ENCODE measurements at places on chromosomes 7 and 10.

DNA sequence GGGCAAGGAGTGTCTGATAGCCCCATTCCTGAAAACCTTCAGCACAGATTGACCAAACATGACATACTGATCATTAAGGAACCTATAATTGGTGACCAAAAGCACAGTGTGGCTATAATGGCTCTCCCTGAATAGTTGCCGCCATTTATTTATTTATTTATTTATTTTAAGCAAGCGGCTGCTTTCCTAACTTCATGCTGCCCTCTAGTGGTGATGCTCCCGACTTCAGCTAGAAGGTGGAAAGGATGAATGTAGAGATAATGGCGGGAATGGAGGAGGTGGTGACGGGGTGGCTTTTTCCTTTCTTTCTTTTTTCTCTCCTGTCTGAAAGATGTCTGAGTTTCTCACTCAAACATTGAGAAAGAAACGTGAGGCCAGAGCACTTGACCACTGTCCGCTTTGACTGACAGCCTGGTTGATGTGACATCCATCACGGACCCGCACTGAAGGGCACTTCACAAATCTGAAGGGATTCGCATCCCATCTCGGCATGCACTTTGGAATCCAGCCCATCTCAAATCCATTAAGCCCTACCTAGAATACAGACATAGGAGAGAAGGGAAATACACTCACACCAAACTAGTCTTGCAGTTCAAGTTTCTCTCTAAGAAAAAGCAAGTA, 1090.1 kb downstream of the KCNMA1 start:
- peak; percentile 8 for DNase-seq

- DNase-seq = no peak
Measured at GRCh38 chr7:46478046-46478445, 557.0 kb upstream of the IGFBP3 start.

- DNase-seq = no peak
Measured at GRCh38 chr10:63128443-63128842, 4.7 kb upstream of the NRBF2 start.

- DNase-seq = no peak
Measured at GRCh38 chr10:79102498-79102874, 33.7 kb downstream of the ZMIZ1 start.

- DNase-seq = no peak
Measured at GRCh38 chr7:98935811-98936210, 57.5 kb downstream of the TRRAP start.

GRCh38 chr10:107899075-107899474, 734.6 kb upstream of the SORCS1 start:
- no peak for DNase-seq

GRCh38 chr10:119391440-119392251, 150.9 kb downstream of the RGS10 start:
- no peak for DNase-seq

DNA sequence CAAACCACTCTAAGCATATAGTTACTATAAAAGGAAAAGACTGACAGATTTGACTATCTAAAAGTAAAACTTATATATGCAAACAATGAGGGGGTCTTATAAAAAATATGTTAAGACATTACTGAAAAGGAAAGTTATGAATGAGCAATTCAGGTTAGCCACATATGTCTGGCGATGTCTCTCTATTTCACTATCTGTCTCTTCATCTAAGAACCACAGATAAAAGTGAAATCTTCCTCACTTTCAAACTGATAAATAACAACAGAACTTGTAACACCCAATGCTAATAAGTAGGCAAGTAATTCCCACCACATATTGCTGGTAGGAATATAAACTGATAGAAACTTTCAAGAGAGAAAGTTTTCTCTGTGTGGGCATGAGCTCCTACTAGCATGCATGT, 138.2 kb downstream of the CHCHD3 start:
- DNase-seq = no peak

GRCh38 chr7:66330961-66331360, 125.8 kb downstream of the TPST1 start:
- no peak for DNase-seq

GRCh38 chr10:71737001-71737833, 17.6 kb upstream of the C10orf105 start:
- no peak for DNase-seq

DNA sequence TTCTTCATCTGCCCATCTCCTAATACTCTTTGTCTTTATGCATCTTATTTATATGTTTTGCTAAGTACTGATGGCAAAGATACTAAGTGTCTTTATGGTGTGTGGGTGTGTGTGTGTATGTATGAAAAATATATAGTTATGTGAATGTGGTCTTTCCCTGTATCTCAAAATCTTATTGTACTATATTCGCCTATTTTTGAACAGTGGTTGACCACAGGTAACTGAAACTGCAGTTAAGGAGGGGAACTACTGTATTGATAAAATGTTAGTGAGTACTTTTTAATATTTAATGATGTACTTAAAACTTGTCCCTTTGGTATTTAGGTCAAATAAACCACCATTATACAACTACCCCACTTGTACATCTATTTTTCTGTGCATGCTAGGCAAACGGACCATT, 85.9 kb downstream of the ADD3 start:
- no peak for DNase-seq

- no peak for DNase-seq
Measured at GRCh38 chr7:84336303-84336702, 141.7 kb upstream of the SEMA3A start.

- no peak for DNase-seq
Measured at GRCh38 chr7:117946151-117946633, 73.0 kb upstream of the CTTNBP2 start.

DNA sequence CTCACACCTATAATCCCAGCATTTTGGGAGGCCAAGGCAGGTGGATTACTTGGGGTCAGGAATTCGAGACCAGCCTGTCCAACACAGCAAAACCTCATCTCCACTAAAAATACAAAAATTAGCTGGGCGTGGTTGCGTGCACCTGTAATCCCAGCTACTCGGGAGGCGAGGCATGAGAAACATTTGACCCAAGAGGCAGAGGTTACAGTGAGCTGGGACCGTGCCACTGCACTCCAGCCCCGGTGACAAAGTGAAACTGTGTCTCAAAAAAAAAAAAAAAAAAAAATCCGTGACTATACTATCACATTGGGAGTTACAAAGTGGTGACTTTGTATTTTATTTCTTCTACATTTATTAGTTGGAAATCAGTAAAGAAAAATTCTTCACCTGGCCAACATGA, 101.2 kb downstream of the EPC1 start:
- no peak for DNase-seq

GRCh38 chr7:96729820-96730219, 20.2 kb upstream of the SEM1 start:
- no peak for DNase-seq

GRCh38 chr10:102776779-102777456, 33.2 kb downstream of the WBP1L start:
- no peak for DNase-seq

DNA sequence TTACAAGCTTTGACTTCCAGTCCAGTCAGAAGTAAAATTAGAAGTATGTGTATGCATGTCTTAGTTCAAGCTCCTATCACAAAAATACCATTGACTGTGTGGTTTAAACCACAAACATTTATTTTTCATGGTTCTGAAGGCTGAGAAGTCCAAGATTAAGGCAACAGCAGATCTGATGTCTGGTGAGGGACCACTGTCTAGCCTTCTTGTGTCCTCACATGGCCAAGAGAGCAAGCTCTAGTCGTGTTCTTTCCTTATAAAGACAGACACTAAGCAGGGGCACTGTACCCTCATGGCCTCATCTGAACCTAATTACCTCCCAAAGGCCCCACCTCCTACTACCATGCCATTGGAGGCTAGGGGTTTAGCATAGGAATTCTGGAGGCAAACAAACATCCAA, 41.3 kb upstream of the ARL4A start:
- no peak for DNase-seq

DNA sequence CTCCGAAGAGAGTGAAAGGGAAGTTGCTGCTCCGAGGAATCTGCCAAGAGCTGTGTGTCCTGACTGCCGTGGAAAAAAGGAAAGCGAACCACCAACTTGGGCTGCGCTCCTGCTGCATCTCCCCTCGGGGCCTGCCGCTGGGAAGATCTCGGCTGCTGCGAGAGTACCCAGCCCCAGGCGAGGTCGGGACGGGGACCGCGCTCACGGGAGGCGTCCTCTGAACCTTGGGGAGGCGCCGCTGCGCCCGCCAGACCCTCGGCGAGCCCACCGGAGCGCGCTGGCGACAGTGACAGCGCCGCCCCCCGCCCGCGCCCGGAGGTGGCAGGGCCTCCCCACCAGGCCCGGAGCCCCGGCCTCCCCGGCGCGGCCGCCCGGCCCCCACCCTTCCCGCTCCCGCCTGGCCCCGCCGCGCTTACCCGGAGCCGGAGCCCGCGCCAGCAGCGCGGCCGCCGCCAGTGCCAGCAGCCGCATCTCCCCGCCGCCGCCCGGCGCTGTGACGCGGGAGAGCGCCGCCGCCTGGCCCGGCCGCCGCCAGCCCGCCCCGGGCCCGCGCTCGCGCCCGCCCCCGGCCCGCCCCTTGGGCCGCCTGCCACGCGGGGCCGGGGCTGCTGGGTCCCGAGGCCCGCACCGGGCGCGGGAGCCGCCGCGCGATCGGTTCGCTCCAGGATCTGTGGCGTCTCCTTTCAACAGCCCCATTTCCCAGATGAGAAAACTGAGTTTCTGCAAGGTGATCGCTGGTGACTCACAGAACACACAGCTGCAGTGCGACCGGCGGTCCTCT, at the start of gene VSTM4:
Gene VSTM4, minus strand, starts transcription at position 508 of the 781 bp plus-strand sequence. Its CDS starts 37 bp downstream, at position 471.
- no peak for DNase-seq

GRCh38 chr7:108810756-108811385, 241.2 kb downstream of the DNAJB9 start:
- no peak for DNase-seq

DNA sequence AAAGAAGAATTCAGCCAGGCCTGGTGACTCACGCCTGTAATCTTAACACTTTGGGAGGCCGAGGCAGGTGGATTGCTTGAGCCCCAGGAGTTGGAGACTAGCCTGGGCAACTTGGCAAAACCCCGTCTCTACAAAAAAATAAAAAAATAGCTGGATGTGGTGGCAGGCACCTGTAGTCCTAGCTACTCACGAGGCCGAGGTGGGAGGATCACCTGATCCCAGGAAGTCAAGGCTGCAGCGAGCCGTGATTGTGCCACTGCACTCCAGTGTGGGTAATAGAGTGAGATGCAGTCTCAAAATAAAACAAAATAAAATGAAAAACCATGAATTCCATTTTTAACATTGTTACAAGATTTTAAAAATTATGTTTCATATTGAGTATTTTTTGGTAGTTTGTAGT, 988.9 kb upstream of the ZNF722 start:
- DNase-seq = no peak

GRCh38 chr7:333393-333764, 43.4 kb downstream of the FOXL3 start:
- DNase-seq = no peak

DNA sequence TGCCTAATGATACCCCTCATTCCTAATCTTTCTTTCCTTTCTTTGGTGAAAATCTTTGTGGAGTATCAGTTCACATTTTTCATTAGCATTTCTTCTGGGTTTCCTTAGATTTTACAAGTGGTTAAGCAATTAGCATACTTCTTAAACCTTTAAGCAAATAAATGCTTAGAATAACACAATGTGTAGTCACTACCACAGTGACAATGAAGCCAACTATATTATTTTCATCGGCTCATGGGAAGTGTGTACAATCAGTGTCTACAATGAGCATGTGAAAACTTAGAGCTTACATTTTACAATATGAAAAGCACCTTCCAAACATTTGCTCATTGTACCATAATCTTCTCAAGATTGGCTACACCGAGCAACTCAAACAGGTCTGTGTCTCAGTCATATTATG, 176.2 kb upstream of the PLXNA4 start:
- DNase-seq = no peak

- no peak for DNase-seq
Measured at GRCh38 chr7:124856299-124856888, 73.2 kb downstream of the POT1 start.

DNA sequence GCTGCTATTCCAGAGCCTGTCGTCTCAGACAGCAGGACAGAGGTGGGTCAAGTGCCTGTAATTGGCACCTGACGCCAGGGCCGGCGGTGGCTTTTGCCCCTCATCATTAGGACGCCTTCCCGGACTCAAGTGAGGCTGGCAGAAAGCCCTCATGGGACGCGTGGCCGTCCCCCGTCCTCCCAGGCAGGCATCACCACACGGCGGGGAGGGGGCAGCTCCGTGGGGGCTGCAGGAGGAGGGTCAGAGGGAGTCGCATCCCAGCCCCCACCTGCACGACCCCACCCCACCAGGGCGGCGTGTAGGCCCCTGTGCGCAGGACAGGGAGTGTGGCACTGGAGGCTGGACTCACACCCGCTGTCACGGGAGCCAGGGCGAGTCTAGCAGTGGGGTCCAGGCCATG, 16.3 kb downstream of the CFAP46 start:
- DNase-seq = no peak

DNA sequence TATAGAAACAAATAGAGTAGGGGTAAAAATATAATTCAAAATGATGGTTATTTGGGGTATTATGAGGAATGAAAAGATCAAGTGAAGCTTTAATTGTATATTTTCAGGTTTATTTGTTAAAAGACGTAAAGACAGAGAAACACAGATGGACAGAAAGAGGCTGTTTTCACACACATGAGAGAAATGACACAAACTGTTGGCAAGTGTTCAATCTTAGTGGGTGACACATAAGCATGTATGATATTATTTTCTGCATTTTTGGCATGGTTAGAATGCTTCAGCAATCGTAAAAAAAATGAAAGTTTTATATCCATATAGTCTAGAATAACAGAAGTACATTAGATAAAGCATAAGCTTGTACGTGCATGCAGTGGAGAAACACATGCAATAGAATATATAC, 464.4 kb upstream of the AKR1E2 start:
- DNase-seq = no peak

DNA sequence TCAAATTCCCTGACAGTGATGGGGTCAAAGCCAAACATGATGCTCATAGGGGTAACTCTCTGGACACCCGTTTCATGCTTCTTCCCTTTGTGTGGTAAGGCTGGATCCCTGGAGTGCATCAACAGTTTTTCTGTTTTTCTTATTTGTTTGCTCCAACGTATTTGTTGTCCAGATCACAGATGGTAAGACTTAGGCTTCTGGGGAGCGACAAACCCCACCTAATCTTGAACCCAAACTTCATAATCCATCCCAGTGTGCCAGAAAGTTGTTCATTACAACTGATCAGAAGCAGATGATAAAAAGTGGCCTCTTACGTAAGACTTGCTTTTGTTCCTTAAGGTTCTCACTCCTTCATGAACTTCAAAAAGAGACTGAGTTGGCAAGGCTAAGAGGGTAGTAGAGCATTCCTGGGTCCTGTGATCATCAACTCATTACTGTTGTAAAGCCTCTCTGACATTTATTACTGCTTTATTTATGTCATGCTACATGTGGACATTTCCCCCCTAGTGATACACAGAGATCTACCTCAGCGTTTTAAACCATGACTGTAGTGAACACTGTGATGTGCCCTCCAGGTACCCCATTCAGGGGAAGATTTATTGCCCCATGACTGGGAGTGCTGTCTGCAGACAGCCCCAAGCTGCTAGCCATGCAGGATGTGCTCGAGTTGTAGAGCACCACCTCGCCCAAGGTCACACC, 125.6 kb downstream of the CCDC71L start:
- no peak for DNase-seq

- no peak for DNase-seq
Measured at GRCh38 chr10:85679061-85679460, 687.5 kb downstream of the GRID1 start.

- DNase-seq = no peak
Measured at GRCh38 chr10:15395935-15396334, 24.8 kb upstream of the FAM171A1 start.

- no peak for DNase-seq
Measured at GRCh38 chr10:58266003-58266825, 1.5 kb downstream of the IPMK start.
